Activated B cell treated with CpG ODN at 0.5 μM for 24 hours (primary cell): ENCODE measurements at places on chromosomes 2 and 18. TPM values are rescaled to one million over a fixed set of nuclear protein-coding genes. Genes with fewer than 3 reads are reported as not detected.

AQP12B gene
- total RNA-seq, result not detected in 2 replicates

- no peak for DNase-seq
These were observed 150.5 kb downstream of the EN1 start for GRCh38 chr2:118696786-118697465.

DNA sequence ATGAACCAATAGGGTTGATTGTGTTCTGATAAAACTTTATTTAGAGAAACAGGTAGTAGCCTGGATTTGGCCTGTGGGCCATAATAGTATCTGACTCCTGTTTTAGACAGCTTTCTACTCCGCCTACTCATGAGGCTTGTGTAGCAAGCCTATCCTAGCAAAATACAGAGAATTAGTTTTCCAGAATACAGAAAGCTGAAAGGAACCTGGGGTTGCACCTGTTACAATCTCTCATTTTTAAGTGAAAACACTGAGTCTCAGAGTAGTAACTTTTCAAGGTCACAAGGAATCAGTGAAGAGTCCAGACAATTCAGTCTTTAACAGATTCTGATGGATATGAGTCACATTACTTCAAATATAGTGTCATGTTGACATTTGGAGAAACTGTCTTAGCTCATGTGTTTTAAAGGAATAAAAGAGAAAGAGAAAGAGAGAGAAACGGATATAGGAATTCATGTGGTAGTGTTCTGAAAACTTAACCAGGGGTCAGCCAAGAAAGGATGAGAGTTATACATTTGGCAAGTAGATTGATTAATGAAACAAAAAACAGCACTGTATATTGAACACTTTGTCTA is 17.0 kb downstream of the ARHGAP28 start:
- DNase-seq, result no peak

DNA sequence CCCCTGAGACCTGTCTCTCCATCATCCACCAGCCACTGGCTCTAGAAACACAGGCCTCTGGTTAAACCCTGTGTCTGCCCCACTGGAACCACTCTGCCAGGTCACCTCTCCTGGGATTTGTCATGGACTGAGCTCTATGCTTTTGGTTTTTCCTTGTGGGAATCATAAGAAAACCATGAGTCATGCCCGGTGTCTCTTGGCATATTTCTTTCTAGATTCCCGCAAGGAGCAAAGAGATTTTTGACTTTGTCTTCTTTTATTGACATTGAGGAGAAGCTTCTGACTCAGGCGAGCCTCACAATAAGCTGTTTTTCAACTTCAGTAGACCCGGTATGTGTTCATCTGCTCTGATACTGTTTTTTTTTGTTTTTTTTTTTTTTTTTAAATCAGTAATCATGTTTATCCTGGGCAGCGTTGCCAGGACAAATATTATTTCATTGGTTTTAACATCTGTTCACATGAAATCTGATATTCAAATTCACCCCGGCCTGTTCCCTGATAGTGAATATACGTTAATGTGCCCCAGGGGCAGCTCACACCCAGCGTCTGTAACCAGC is 207.1 kb downstream of the ACKR3 start:
- DNase-seq, result no peak

DNA sequence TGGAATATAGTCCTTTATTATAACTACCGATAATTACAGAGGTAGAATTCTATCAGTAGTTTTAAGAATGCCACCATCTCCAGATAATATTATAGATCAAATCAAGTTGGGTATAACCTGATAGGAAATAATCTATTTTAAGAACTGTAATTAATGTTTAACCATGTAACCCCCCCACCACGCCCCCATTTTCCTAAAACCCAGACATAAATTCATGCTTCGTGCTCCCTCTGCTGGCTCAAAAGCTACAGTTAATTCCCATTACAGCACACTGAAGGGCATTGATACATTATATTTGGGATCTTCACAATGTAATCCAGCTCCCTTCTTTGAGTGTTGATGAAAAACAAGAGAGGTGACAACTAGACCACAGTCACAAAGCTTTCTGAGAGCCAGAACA is 228.0 kb upstream of the SMAD7 start:
- no peak for DNase-seq

GLI2 gene
- total RNA-seq, result not detected in 2 replicates

DNA sequence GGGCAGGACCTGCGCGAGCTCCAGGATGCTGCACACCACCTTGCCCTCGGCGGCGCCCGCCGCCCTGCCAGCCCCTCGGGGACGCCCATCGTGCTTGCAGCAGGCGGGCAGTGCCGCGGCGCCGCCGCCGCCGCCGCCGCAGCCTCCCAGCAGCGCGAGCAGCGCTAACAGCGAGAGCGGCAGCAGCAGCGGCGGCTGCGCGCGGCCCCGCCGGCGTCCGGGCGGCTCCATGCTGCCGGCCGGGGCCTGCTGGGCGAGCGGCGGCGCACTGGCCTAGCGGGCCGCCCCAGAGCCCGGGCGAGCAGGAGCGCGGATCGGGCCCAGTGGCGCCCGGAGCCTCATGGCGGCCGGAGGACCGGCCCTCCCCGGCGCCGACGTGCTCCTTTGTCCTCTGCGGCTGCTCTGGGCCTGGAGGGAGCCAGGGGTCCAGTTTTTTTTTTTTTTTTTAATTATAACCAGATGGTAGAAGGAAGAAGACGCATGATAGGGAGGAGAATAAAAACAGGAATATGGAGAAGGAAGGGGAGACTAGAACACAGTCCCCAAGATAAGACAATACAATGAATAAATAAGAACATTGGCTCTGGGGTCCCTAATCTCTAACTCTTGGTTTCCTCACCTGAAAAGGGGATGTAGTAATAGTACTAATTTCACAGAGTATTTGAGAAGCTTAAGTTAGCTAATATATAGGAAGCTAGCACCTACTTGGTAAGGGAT is 17.1 kb upstream of the ANKRD62 start:
- no peak for DNase-seq

- no peak for DNase-seq
These were observed 157.4 kb downstream of the CTIF start for GRCh38 chr18:48696218-48696617.

DNA sequence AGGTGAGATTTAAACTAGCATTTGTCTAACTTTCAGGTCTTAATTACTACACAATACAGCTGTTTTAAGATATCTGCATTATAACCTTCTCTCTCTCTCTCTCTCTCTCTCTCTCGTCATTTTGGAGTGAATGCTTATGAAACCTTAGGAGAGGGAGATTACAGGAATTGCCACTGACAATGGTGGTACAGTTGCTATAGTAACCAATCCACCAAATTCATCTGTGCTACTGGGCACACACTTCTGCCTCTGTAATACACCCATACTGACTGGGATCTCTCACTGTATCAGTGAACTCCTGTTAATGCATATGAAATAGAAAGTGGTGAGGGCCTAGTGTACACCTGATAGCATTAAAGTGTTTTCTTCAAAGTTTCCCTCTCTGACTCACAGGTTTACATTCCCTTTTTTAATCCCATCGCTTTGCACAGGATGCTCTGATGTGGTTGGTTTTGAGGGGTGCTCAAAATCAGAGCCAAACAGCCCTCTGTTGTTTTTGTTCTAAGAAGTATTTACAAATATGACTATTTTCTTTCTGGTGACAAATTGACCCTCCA is 13.1 kb downstream of the KLHL14 start:
- no peak for DNase-seq

DNA sequence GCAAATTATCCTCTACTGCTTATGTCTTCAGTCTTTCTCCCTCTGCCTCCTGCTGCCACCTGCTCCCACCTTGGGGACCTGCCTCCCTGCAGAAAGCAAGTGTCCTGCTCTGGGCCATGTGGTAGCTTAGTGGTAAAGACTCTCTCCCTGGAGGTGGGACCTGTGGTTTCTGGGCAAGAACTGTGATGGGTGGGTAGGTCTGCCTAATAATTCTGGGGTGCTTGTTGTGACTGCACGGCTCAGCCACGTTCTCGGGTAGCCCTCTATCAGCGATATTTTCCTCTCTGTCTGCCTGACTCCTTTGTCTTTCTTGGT is 16.4 kb upstream of the CD28 start:
- no peak for DNase-seq

HAAO gene
- total RNA-seq, result 11.4 TPM in 2 replicates

- DNase-seq, result no peak
These were observed 84.5 kb downstream of the PDK1 start for GRCh38 chr2:172640389-172640788.

DNA sequence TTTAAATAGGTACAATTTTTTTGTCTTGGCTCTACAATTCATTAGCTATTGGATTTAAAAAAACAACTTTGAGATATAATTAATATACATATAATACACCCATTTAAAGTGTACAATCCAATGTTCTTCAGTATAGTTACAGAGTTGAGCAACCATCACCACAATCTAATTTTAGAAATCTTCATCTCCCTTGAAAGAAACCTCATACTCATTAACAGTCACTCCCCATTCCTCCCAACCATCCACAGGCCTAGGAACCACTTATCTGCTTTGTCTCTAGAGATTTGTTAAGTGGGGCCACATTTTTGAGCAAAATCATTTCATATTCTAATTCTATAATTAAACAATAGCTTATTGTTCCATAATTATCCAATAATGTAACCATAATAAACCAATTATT is 32.6 kb downstream of the MRPL33 start:
- no peak for DNase-seq

PRKAG3 gene
- not detected in 2 replicates for total RNA-seq

DNA sequence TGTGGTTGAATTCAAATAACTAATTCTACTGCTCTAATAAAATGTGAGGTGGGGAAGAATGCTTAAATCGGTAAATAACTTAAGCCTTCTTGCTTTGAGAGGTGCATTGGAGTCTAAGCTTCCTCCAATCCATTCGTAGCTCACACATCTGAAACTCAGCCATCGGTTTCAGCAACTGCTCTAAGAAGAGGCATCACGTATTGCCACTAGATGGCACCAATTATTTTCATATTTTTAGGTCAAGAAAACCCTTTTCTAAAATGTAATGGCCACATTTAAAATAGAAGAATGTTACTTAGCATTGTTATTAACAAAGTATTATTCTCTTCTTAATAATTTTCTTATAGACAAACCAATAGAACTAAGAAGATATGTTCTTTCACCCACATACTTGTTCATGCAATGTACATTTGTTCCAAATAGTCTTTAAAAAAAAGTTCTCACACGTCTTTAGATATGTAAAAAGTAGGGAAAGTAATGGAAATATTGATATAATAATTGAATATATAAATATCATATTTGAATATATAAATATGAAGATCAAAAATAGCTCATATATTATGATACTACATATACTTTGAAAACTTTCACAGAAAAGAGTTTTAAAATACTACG is 229.8 kb downstream of the CCDC178 start:
- DNase-seq, result no peak

GRCh38 chr2:110115291-110116032 is at the start of gene MALL:
Gene MALL (minus strand): TSS chr2:110115822. CDS start chr2:110115792, 30 bp downstream.
- no peak for DNase-seq

PLGLB1 gene
- total RNA-seq, result 5.5 and 8.3 TPM in 2 replicates

GRCh38 chr2:236526455-236527158 is 43.0 kb upstream of the ACKR3 start:
- no peak for DNase-seq

VWC2L gene
- not detected in 2 replicates for total RNA-seq

GRCh38 chr2:108869542-108869941 is 83.0 kb downstream of the CCDC138 start:
- DNase-seq, result no peak

UBE2E3 gene
- total RNA-seq, result 33.1 and 33.6 TPM in 2 replicates

DNA sequence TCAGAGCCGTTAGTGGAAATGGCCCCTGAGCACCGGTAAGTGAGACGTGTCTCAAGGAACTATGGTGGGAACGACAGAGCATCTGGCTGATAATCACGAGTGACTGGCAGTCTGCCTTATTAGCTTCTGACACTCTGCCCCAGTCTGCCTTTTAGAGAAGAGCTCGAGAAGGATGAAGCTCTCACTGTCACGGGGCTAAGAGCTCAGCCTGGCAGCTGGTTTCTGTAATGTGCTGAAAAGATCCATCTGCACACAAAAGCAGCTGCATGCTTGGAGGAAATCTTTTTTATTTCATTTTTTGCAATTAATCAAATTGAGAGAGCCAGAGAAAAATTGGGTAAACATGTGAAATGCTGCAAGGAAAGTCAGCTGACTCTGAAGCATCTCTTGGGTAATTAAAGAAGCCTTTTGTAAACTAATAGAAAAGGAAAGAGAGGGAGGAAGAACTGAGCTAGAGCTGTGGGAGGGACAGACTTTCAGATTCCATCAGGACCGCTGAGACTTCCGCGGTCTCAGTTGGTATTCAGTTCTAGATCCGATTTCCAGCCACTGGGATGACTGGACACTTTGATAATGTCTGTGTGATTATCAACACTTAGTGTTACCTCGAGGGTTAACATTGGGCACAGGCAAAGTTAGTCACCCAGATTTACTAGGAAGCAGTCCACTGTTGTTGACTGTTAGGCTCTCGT is 24.4 kb downstream of the MBP start:
- no peak for DNase-seq

PLA2R1 gene
- total RNA-seq, result not detected in 2 replicates

DNA sequence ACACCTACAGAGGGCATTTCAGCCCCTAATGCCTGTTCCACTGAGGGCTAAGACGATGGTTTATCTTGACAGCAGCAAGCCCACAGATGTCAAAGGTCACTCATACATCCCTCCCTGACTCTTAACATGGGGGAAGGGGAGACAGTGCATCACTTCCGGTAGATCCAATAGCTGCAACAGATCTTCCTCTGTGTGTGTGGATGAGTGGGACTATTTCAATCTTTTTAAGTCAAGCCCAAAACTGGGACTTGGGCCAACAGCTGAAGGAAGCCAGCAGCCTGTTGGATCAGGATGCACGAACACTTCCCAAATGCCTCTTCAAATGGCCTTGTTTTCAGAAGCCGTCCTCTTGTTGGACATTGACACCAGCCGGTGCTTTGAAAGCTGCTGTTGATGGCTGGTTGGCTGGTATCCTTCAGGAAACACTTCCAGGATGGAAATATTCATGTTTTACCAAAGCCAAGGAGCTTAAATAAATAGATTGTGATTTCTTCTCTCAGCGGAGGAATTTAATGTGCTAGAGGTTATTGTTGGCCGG is 59.2 kb downstream of the IL1R2 start:
- DNase-seq, result no peak

DNA sequence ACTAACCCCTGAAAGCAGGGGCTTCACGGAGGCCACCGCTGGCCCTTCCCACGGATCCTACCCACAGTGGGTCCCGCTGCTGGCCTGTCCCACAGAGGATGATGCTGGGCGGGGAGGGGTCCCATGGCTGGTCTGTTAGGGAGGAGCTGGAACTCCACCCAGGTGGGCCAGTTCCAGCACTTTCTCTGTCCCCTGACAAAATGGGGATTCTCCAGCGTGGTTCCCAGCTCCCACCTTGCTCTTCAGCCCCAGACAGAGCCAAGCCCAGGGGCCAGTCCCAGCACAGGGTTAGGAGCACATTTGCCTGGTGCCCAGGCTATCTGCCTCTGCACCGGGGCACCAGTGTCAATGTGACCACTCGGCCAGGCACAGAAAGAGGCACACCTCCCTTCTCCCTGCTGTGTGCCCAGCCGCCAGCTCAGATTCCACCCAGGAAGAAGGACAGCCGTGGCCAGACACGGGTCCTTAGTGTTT is 50.0 kb downstream of the ANKMY1 start:
- no peak for DNase-seq

GRCh38 chr2:233603520-233603919 is 13.9 kb upstream of the UGT1A8 start:
- no peak for DNase-seq

CAB39 gene
- total RNA-seq, result 60.1 and 68.6 TPM in 2 replicates

TRABD2A gene
- 3.4 and 4.5 TPM in 2 replicates for total RNA-seq

CNTNAP5 gene
- total RNA-seq, result not detected in 2 replicates

CD28 gene
- total RNA-seq, result 0.44 TPM in 1 of 2 replicates, not detected in the other

- no peak for DNase-seq
These were observed 83.9 kb downstream of the CERS6 start for GRCh38 chr2:168539945-168540344.
